ENCODE measurements at places on chromosomes 4 and X. TPM values are rescaled to one million over a fixed set of nuclear protein-coding genes. Genes with fewer than 3 reads are reported as not detected.

Gene UGT2B11
- total RNA-seq, result not detected

GRCh38 chrX:124231451-124231759, 101.1 kb upstream of the TEX13D start:
- DNase-seq, result peak; percentile 27

- no peak for DNase-seq
These were observed 97.3 kb downstream of the SHROOM4 start for GRCh38 chrX:50716706-50717105.

GRCh38 chrX:107662145-107662544, 33.8 kb downstream of the PRPS1 start:
- no peak for DNase-seq

GRCh38 chr4:113603911-113604310, 157.6 kb downstream of the CAMK2D start:
- no peak for DNase-seq

DNA sequence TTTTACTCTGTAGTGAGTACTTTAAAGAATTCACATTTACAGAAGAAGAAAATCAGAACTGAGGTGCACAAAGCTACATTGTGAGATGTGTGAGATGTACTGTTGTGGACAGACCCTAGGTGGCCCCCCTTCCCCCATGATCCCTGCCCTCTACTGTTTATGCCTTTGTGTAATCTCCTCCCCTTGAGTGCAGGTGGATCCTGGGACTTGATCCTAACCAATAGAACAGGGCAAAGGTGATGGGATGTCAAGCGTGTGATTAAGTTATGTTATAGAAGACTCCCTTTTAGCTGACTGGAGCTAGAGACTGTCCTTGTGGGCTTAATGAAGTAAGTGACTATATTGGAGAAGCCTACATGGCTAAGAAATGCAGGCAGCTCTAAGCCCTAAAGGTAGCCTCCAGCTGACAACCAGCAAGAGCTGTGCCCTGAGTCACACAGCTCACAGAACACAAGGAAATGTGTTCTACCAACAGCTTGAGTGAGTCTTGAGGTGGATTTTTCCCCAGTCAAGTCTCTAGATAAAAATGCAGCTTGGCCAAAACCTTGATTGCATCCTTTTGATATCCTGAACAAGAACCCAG, 225.2 kb upstream of the LEF1 start:
- peak; percentile 72 for DNase-seq
